ENCODE measurements at places on chromosomes 5 and 9.

DNA sequence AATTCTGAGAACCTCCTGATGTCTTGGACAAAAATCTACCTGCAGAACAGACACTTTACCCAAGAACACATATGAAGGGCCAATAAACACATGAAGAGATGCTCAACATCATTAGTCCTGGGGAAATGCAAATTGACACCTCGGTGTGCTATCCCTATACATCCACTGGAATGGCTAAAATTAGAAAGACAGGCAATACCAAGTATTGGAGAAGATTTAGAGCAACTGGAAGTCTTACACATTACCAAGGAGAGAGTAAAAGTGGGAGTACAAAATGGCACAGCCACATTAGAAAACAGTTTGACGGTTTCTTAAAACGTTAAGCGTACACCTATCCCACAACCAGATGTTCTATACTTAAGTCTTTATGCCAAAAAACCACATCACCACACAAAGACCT, 3.3 kb upstream of the TDRD7 start:
- no peak for DNase-seq

- no peak for DNase-seq
Observed at GRCh38 chr9:85108746-85109145, 439.2 kb downstream of the NTRK2 start.

DNA sequence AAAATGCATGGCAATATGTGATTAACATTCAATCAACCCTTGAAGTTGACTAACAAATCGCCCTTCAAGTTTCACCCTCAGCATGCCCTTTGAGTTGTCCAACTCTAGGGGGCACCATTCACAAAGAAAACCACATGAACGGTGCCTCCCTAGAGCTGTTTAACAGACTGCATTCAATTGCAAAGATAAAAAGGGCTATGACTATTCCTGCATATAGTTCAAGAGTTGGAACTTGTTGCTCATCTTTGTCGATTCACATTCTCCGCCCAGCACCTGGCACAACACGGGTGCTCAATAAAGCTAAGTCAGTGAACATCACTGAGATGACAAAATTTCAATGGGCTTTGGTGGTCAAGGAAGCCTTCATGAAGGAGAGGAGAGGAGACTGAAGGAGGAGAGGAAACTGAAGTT, 69.6 kb upstream of the SLC30A5 start:
- no peak for DNase-seq

GRCh38 chr9:30932226-30932625, 1452.2 kb upstream of the ACO1 start:
- no peak for DNase-seq

All from fibroblast of skin of left quadriceps (primary cell).